WTC11 (cell line): ENCODE measurements at places on chromosomes 16 and 17.

GRCh38 chr17:68320311-68320865 is 29.1 kb downstream of the ARSG start:
- DNase-seq: peak; percentile 36

DNA sequence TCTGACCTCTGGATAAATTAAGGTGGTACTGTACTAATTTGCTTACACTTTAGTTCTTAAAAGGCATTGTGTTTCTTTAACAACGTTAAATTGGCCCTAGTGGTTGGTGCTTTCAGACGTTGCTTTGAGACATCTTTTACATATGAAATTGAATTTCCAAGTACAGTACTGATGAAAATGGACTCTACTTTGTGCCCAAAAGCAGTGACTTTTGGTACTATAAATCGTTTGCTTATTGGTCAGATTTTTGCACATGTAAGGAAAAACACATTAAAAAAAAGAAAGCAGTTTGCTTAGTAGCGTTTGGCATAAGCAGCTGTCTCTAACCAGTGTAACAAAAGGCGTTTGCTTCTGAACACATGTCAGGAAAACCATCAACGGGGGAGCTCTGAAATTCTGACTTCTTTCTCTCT is 139.6 kb downstream of the CDK5R1 start:
- DNase-seq: no peak

- DNase-seq: no peak
Observed at GRCh38 chr17:81939881-81940385, 2.8 kb upstream of the PYCR1 start.

DNA sequence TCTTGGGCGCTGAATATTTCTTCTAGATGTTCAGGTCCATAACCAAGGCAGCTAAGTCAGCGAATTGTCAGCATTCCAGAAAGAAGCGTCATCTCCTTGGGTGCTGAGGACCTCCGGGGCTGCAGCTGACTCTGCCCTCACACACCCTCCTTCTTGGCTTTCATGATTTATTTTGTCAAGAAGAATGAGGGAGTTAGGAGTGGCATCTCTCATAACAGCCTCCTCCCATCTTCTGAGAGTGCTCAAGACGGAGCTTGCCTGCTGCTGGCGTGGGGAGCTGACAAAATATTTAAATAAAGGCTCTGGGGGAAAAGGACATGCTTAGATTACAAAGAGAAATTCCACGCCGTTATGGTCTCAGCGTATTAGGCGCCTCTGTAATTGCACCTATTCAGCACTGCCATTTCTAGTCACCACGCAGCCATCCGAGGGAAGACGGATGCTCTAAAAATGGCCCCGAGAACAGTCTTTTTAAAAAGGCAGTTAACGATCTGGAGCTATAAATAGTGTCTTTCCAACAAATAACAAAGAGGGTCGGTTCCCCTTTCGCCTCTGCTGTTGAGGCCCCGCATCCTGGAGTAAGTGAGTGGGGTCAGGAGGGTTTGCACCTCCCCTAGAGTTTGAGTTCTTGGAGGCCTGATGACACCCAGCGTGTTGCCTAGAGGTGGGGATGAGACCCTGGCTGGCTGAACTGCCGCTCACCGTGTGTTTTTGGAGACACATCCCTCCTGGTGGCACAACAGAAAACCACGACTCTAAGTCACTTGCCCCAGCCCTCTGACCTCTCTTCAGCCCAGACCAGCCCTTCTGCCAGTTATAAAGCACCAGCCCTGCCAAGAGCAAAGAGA is 187.0 kb downstream of the CCDC182 start:
- no peak for DNase-seq

DNA sequence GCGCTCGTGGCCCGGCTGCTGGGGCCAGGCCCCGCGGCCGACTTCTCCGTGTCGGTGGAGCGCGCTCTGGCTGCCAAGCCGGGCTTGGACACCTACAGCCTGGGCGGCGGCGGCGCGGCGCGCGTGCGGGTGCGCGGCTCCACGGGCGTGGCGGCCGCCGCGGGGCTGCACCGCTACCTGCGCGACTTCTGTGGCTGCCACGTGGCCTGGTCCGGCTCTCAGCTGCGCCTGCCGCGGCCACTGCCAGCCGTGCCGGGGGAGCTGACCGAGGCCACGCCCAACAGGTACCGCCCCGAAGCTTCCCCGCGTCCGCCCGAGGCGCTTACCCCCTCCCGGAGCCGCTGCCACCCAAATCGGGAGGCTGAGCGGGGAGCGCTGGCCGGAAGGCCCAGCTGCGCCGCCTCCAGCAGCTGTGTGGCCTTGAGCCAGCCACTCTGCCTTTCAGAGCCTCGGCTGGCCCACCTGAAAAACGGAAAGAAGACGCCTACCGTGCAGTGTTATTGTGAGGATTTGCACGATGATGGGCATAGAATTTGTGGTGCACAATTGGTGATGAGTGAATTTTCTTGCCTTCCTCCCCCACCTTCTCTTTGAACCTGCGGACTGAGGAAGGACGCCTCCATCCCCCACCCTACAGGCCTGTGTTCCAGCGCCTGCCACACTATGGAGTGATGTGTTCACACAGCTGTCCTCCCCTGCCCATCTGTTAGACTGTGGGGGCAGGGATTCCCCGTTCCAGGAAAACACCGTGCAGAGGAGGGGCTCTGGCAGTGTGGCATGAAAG is 523 bp downstream of the NAGLU start:
- DNase-seq: peak; percentile 81

DNA sequence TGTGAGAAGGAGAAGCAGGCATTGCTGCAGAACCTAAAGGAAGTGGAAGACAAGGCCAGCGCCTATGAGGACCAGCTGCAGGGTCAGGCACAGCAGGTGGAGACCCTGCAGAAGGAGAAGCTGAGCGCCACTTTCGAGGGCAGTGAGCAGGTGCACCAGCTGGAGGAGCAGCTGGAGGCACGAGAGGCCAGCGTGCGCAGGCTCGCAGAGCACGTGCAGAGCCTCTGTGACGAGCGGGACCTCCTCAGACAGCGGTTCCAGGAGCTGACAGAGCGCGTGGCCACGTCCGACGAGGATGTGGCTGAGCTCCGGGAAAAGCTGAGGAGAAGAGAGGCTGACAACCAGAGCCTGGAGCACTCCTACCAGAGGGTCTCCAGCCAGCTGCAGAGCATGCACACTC is 41.5 kb downstream of the PLD6 start:
- DNase-seq: no peak

DNA sequence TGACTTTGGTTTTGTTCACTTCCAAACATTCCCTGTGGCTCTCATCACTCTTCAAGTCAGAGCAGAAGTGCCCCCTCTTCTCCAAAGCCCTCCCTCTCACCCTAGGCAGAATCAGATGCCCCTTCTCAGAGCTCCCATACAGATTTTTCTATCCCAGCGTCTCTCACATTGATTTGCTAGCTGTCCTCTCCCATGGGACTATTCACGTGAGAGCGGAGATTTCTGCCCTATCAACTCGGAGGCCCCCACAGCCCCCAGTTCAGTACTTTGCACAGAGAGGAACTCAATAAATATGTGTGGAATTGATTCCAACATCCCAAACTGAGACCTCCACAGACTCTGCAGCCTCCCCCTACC is 182.6 kb downstream of the C16orf78 start:
- DNase-seq: no peak

DNA sequence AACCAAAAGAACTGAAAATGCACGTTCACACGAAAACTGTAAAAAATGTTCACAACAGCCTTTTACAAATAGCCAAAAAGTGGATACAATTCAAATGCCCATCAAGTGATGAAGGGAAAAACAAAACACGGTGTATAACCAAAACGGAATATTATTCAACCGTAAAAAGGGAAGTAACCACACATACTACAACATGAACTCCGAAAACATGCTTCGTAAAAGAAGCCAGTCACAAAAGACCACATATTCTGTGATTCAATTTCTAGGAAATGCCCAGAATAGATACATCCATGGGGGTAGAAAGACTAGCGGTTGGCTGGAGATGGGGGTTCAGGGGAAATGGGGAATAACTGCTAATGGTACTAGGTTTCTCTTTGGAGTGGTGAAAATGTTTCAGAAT is 81.5 kb upstream of the TRAP1 start:
- DNase-seq: no peak

DNA sequence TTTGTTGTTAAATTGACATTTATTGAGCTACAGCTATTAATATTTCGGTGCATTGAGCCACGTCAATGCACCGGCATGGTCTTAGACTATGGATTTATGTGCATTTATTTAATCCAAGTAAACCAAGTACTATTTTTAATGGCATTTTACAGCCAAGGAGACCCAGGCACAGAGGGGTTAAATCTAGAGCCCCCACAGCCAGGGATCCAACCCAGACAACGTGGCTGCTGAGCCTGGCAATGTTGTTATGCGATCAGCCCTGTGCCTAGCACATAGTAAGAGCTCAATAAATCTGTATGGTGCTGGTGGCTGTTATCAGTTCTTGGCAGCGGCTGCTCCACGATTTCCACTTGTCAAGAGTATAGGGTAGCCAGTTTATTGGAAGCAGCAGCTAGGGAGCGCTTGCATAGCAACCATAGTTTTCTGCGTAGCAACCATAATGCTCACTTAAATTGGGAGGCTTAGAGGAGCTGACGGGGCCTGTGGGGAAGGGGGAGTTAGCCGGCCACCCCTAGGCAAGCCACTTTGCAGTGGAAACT is 541 bp upstream of the RBBP6 start:
- DNase-seq: no peak

DNA sequence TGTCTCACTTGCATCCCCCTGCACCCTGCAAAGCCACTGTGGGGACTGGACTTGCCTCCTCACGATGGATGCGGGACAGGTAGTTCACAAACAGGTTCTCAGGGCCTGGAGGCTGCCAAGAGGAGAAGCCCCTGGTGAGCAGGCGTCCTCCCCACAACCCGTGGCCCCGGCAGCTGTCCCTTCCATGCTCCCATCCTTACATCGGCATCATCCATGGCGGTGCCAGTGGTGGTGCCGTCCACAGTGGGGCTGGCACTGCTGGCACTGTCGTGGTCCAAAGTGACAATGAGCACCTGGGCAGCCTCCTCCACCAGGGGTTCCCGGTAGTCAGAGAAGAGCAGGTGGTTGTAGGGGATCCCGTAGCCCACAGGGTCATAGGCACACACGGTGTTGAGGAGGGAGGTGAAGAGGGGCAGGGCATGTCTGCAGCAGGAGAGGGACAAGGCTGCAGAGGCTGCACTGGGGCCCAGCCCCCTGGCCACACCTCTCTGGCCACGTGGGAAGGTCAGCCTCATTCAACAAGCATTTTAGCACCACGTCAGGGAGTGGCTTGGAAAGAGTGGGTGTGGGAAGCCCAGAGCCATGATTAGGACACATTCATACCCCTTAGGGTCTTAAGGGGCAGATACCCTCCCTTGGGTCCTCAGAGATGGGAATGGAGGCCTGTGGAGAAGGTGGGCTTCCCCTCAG is 12.6 kb downstream of the HID1 start:
- no peak for DNase-seq

DNA sequence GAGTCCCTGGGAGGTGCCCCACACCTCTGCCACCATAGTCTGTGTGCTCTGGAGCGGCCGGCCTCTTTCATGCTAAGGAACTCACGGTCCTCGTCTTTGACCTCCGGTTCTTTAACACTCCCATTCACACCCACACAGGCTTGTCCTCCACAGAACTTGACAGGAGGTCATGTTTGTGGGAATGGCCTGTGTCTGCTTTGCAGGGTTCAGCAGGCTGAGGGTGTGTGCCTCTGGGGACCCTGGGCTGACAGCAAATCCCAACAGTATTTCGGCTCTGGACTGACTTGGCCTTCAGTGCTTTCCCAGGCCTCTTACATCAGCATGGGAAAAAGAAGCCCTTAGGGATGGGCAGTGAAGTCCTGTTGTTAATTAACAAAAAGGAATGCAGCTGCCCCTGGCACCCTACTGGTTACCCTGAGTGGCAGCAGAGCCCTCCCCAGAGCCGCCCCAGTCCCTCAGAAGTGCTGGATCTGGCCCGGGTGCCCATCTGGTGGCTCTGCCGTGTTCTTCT is 35.4 kb upstream of the ADORA2B start:
- peak; percentile 9 for DNase-seq

DNA sequence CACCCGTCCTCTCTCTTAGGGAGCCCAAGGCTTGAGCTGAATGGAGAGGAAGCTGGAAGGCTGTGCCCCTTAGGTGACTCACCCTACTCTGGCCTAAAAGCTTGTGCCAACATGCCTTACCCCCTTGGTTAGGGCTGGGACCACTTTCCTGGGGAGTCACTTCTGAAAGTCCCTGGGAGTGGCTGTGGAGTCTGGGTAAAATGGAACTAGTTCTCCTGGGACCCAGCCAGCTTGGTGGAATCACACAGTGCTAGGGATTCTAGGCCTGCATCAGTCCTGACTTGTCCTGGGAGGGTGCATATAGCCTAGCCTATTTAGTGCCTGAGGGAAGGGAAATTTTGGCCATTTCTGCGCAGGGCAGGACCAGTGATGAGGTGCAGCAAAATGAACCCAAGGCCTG is 10.5 kb downstream of the MMP28 start:
- no peak for DNase-seq

GRCh38 chr16:85094812-85095211 is 17.5 kb downstream of the CIBAR2 start:
- DNase-seq: no peak

GRCh38 chr16:72884573-72884972 is 163.4 kb downstream of the ZFHX3 start:
- no peak for DNase-seq

DNA sequence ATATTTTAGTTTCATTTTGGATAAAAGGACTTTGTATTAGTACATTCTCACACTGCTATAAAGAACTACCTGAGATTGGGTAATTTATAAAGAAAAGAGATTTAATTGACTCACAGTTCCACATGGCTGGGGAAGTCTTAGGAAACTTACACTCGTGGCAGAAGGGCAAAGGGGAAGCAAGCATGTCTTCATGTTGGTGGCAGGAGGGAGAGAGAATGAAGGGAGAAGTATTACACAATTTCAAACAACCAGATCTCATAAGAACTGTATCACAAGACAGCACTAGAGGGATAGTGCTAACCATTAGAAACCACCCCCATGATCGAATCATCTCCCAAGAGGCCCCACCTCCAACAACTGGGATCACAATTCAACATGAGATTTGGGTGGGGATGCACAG is 142.9 kb downstream of the USP31 start:
- no peak for DNase-seq

GRCh38 chr16:53664724-53665345 is 38.8 kb downstream of the RPGRIP1L start:
- DNase-seq: no peak

- no peak for DNase-seq
Observed at GRCh38 chr17:82849076-82849945, 9.5 kb upstream of the ZNF750 start.

DNA sequence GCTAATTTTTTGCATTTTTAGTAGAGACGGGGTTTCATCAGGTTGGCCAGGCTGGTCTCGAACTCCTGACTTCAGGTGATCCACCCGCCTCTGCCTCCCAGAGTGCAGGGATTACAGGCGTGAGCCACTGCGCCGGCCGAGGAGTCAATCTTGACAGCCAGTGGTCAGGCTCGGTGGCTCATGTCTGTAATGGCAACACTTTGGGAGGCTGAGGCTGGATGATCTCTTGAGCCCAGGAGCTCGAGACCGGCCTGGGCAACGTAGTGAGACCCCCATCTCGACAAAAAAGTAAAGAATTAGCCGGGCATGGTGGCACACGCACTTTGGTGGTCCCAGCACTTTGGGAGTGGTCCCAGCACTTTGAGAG is 608 bp upstream of the PGS1 start:
- DNase-seq: no peak
